Ammon's horn (tissue), 1 donor: ENCODE measurements at places on chromosomes 13 and 19.

GRCh38 chr19:13899912-13900584, 5.9 kb downstream of the BRME1 start:
- DNase-seq: no peak

GRCh38 chr13:109840201-109840892, 54.0 kb upstream of the IRS2 start:
- peak; percentile 25 for DNase-seq

GRCh38 chr13:41960211-41960636, 685 bp downstream of the VWA8 start:
- no peak for DNase-seq

DNA sequence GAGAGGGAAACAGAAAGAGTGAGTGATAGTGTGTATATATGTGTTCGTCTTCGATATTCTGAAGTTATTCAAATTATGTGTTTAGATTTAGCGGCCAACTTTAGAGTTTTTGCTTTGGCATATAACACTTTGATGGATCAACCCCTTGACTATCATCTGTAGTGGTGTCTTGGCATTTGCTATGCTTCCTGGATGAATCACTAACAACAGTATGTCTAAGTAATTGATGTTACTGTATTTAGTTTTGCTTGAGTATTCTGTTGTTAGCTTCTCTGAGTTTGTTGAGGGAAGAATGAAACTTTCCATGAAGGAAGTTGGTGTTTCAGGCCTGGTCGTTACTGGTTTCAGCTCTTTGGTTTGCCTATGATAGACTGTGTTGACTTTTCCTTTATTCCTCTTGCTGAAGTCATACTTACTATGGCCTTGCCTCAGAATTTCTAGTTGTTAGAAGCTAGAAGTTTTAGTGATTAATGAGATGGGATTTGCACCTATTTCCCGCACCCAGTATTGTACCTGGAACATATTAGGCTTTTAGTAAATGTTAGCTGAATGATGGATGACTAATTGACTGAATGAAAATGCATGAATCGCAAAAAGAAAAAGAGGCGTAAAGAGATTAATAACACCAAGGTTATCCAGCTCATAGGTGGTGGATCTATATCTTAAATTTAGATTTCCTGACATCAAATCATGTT, 20.7 kb downstream of the NDFIP2 start:
- DNase-seq: no peak

- DNase-seq: no peak
Measured at GRCh38 chr13:44412346-44412935, 38.8 kb downstream of the SERP2 start.

DNA sequence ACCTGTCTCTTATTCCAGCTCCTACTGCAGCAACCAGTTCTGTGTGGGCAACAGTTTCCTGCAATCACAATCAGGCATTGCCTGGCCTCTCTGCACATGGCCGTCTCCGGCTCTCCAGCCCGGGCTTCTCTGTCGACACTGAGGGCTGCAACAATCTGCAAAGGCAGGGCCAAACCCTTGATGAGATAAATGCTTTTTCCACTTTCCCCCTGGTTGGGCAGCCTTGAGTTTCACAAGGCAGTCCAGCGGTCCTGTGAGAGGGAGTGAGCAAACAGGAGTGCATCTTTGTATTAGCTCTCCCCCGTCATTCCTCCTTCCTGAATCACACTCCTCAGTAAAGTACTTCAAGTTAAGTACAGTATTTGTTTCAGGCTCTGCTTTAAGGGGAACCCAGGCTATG, 40.7 kb upstream of the VWA8 start:
- DNase-seq: no peak

DNA sequence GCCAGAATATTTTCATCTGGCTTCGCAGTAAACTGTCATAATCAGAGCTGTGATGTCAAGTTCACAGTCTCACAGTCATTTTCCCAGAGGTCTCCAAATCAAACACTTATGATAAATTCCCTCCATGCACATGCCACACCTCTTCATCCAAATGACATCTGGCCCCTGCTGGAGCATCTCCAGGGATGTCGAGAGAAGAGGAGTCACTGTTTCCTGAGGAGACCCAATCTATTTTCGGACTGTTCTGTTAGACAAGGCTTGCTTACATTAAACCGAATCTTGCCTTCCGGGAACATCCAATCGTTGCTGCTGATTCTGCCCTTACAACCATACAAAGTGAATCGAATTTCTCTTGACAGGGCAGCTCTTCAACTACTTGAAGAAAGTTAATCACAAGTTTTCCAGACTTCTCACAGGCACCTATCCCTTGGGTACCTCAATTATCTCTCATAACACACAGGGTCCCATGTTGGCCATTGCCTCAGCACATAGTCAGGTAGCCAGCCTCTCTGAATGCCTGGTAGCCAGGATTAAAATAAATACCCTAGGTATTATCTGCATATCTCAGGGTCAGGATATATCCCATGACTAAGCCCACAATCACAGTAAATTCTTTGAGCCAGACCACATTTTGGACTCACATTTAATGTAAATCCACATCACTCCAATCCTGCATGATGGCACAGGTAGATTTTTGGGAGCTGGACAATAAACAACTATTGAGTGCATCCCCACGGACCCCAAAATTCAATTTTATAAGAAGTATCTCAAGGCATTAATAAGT, 182.5 kb downstream of the ABCC4 start:
- DNase-seq: no peak

DNA sequence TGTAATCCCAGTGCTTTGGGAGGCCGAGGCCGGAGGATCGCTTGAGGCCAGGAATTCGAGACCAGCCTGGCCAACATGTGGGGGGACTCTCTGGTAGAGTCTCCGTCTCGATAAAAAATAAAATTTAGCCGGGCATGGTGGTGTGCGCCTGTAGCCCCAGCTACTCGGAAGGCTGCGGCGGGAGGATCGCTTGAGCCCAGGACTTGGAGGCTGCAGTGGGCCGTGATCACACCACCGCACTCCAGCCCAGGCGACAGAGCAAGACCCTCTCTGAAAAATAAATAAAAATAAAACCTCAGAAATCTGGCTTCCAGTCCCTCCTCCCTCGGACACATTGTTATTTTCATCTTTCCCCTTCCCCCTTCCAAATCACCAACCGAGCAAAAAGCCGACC, 332 bp downstream of the IRGQ start:
- DNase-seq: no peak

DNA sequence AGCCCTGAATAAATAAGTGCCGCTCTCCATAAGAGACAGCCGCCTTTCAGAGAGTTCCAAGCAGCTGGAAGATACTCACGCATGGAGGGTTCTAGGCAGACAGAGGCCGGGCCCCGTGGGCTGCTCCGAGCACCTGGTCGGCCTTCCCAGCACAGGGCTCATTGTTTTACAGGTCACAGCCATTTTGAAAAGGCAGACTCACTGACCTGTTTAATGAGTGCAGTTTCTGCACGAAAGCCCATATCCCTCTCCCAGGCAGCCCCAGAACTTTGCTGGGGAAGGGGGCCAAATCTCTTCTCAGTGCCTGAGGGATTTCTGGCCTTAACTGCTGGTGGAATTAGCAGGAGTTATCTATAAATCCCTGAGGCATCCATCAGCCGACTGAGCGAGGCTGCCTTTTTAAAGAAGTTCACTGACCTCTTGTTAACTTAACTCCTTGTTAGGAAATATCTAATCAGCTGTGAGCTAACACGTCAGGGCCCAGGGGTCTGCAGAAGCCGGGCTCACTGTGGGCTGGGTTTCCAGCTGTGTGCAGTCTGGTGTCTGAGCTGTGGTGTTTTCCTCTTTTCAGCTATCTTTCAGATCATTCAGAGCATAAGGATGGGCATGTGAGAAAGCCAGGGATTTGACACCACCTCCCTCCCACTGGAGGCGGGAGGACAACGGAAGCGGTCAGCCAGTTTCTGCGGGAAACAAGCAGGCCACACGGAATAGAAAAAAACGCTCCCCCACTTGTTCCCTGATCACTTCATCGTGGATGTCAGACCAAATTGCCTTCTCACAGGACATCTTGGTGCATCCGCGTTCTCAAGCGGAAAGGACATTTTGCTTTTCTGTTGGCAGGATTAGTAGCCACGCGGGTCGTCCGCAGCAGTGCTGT, 23.3 kb downstream of the SERP2 start:
- DNase-seq: no peak

GRCh38 chr13:25761041-25761440, 290.8 kb downstream of the SHISA2 start:
- DNase-seq: no peak

- no peak for DNase-seq
Measured at GRCh38 chr19:29807178-29807577, 4.6 kb upstream of the CCNE1 start.

DNA sequence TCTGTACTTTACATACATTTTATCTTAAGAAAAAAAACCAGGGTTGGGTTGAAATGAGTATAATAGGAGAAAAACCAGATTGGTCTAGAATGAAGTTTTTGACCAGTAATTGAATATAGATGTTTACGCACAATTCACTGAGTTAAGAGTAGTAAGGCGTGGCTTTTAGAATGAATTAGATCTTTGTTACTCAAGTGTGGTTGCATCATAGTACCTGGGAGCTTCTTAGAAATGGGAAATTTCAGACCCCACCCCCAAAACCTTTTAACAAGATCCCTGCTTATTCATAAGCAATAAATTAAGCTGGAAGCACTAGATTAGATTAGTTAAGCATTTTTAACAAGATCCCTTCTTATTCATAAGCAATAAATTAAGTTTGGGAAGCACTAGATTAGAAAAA, 28.7 kb upstream of the LMO7 start:
- no peak for DNase-seq

DNA sequence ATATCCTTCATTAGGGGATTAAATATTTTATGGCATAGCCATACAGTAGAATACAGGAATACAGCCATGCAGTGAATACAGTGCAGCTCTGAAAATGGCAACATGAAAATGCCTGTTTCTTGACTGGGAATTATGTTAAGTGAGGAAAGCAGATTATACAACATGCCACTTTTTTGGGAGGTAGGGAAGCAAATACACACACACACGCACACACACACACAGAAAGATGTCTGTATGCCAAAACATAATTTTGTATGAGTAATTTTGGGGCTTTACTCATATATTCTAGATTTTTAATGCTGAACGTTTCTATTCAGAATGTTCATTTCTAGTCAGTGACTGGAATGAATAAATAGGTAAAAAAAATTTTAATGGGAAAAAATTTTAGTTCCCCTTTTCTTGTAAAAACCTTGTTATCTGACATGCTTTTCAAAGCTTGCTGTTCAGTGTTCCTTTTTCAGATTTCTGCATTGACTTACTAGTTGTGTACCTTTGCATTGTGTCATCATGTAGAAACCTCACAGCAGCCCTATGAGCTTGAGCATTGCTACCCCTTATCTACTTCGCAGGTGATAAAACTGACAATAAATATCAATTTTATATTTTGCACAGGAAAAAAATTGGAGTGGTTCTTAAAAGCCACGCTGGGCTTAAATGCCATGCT, 7.8 kb downstream of the GPR183 start:
- DNase-seq: no peak

DNA sequence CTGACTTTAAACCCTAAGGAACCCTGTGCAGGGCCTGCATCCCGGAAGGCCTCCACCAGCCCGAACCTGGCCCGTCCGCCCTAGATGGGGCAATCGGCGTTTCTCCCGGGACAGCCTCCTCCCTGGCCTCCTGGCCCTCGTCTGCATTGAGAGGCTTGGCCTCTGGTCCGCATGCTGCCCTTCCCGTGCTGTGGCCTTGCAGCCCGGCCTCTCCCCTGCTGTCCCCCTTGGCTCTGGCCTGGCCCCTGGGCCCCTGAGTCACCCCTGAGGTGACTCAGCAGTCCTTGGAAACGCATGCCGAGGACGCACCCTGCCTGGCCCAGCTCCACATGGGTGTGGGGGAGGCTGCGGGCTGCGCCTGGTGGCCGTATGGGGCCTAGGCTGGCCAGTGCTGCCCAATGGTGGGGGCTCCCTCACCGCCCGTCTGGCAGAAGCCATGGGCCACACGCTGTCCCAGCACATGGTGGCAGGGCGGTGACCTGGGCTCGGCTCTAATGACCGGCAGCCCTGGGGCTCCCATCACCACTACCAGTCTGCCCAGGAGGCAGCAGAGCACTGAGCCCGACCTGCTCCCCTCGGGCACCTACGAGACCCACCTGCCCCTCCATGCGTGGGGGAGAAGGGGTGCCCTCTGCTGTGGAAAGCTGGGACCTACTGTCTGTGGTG, 25.7 kb downstream of the SH3GL1 start:
- DNase-seq: no peak

DNA sequence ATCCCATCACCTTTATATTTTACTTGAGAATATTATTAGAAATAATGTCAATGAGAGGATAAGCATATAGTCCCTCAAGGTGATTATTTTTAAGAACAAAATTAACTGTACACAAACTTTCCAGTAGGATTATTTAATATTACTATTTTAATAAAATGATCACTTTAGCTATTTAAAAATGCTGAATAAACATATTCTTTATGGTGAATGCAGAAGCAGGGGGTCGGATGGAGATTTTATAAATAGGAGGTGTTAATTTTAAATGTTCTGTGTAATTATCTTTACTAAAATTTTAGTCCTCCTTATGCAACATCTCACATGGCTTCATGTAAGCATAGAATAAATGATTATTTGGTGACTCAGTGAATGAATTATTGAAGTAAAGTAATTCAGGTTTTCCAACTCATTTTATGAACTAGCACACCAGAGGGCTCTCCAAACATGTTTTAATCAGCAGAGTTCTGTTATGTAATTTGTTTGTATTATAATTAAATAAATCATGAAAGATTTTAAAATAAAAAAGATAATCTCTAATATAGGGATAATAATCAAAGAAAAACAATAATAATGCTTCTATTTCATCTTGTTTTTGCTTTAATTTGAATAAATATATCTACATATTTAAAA, 1635.2 kb downstream of the EFNB2 start:
- DNase-seq: no peak

DNA sequence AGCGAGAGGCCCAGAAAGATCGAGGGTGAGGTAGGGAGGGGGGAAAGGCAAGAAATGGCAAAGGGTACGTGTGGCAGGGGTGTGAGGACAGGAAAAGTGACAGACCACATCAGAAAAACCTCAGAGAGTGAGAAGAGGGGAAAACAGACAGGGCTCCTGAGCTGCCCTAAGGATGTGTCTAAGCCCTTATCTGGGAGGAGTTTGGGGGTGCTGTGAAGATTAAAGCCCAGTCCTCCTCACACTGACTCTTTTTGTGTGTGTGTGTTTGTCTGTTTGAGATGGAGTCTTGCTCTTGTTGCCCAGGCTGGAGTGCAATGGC, 703 bp upstream of the PTH2 start:
- no peak for DNase-seq

DNA sequence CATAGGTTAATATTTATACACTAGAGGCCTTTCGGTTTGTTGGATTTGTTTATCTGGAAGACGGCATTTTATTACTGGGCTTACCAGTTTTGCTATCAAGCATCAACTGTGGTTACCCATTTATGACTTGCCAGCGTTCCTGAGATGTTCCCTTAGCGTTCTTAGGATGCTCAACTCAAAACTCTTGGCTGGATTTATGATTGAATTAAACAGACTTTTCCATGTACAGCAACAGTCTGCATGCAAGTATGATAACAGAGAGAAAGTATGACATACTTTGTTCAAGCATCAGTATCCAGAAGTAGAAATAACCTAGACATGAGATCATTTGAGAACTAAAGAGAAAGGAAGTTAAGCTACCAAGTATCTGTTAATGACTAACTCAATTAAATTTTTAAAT, 29.9 kb upstream of the RNF113B start:
- DNase-seq: no peak

GRCh38 chr13:74154981-74155380, 20.8 kb upstream of the KLF12 start:
- DNase-seq: no peak
